Activated T-helper 9 cell treated with anti-CD3 and anti-CD28 coated beads, Interleukin-2, amount 50 U/mL, for 16 hours (primary cell): ENCODE measurements at places on chromosomes 13 and 19.

- no peak for DNase-seq
Observed at GRCh38 chr13:30581582-30581981, 36.1 kb upstream of the USPL1 start.

GRCh38 chr13:70736622-70737317 lies 628.5 kb upstream of the KLHL1 start:
- no peak for DNase-seq

DNA sequence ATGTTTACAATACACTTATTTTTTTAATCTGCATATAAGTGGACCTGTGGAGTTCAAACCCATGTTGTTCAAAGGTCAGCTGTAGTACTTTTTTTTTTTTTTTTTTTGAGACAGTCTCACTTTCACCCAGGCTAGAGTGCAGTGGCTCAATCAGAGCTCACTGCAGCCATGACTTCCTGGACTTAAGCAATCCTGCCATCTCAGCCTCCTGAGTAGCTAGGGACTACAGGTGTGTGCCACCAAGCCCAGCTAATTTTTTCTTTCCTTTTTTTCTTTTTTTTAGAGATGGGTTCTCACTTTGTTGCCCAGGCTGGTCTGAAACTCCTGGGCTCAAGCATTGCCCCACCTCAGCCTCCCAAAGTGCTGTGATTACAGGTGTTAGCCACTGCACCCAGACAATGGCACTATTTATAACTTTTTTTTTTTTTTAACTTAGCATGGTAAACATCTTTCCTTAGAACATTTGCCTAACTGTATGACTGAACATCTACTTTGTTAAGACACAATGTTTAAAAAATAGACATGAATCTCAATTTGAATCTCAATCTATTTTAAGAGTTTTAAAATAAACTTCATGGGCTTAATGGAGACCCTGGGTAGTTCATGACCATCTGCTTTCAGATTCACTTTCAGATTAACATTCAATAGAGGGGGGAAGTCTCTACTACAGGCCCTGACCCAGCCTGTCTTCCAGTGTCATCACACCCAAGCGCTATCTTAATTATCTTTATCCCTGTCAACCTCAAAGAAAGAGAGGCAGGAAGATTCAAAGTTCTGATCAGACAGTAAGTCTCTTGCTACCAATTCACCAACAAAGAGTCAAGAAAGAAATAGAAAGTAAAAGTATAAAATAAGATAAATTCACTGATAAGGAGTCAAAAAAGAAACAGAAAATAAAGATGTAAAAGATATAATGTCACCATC lies 97.7 kb upstream of the DOCK9 start:
- DNase-seq: no peak

DNA sequence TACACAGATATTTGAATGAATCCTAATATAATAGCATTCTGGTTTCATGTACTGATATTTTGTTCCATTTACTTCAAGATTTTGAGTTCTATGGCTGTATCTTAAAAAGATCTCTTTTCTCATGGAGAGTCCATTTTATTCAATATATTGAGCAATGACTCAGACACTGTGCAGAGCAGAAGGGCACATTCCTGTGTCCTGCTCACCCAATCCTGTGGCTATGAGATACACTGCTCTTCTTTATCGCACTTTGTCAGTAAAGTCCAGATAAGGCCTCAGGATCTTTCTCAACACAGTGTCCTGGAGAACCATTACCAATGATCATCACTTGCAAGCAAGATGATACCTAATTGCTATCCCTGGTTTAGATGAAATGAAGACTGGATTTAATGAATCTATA lies 155.0 kb downstream of the CYSLTR2 start:
- no peak for DNase-seq

DNA sequence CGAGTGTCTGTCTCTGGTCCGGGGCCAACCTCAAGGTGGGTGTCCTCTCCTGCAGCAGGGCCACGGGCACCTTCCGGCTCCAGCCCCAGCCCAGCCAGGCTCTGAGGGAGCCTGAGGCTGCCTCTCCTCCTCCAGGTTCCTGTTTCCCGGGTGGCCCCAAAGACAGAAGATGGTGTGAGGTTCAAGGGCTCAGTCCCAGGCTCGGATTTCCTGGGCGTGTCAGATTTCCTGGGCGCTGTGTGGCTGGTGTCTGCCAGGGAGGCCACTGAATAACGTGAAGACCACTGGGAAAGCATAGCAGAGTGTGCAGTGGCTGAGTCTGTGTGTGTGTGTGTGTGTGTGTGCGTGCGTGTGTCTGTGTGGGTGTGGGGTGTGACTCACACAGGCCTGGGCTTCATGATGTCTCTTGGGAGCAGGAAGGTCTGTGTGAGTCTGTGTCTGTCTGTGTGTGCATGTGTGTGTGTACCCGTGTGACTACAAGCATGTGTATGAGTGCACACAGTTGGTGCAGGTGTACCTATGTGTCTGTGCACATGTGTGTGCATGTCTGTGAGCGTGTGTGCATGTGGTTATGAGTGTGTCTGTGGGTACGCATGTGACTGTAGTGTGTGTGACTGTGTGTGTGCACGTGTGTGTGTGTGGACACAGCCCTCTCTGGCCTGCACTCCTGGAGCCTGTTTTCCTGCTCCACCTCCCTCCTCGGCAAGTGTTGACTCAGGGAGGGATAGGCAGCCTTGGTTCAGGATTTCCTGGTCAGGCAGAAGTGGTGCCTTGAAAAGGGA lies 28.3 kb downstream of the CEBPA start:
- DNase-seq: peak; percentile 16

GRCh38 chr13:113974304-113975281 lies 717 bp upstream of the C13orf46 start:
- no peak for DNase-seq

GRCh38 chr13:84255226-84255797 lies 373.0 kb upstream of the SLITRK1 start:
- DNase-seq: no peak

DNA sequence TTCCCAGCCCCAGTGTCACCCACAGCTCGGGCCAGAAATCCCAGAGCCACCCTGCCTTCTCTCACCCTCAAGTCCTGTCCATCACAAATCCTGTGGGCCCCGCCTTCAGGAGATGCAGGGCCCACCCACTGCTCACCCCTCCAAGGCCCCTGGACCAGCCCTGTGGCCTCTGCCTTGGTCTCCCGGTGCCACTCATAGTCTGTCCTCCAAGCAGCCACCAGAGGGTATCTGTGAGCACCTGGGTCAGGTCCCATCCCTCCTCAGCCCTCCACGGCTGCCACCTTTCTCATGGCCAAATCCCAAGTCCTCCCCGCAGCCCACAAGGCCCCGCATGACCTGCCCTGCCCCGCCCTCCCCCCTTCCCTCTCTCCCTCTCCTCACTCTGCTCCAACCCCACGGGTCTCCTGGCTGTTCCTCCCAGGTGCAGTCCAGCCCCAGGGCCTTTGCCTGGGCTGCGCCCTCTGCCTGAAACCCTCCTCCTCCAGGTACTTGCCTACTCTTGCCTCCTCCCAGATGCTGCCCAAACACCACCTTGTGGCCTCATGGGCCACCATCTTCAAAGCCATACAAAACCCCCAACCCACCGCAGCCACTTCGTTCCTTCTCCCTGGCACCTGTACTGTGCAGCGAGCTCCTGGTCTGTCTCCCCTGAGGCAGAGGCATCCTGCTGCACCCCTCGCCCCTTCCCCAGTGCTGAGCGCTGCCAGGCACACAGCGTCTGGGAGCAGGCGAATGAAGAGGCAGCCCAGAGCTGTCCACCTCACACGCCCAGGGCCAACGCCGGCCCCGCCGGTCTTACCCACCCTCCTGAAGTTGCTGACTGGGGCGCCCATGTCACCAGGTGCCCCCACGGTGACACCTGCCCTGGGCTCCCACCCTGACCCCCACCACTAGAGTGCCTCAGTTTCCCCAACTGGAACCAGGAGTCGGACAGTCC lies 13.2 kb upstream of the UQCR11 start:
- no peak for DNase-seq

DNA sequence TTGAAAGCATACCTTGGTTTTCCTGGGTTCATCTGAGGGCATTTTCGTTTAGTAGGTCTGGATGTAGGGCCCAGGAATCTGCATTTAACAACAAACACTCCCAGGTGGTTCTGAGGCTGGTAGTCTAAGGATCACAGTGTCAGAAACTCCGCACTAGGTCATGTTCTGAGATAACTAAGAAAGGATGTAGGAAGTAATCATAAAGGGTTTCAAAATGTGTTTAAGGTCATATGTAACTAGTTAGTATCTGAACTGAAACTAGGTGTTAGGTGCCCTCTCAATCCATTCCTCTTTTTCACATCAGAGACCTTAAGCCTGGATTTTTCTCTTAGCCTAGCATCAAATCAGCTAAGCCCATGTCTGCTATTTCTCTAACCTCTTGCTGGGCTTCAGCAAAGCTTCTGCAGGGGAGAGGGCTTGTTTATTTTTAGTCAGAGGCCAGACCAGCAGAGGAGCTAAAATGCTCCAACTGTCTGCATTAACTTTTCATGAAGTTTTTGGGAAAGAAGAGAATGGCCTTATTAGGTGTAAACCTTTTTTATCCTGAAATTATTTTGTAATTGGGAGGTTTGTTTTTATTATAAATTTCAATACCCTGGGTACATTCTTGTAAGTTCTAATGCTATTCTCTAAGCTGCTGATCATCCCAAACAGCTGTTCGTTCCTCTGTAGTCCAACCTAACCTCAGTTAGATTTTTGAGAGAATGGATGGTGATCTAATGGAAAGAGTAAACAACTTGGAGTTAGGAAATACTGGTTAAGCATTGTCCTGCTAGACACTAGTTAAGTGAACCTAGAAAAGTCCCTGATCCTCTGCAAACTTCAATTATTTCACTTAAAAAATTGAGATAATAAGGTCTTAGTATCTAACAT lies 262.8 kb upstream of the RFC3 start:
- no peak for DNase-seq

GRCh38 chr13:80341101-80341755 lies at the start of gene SPRY2:
Gene SPRY2 (minus strand): TSS chr13:80341126. CDS start chr13:80337705, 3,421 bp downstream.
- DNase-seq: no peak

DNA sequence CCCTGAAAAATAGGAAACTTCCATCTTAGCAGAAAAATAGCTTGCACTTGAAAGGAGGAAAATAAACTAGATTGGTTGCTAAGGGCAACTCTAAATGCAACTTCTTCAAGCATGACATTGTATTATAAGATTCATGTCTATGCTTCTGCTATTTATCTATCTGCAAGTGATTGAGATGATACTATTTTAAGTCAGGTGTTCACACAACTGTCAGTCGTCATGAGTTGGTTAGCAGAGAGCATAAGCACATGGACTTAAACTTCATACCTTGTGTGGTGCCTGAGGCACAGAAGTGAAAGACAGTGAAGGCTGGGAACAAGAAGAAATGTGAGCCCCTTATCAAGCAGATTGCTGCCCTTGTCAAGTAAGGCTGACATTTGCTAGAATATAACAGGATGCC lies 82.9 kb downstream of the SLITRK5 start:
- no peak for DNase-seq

DNA sequence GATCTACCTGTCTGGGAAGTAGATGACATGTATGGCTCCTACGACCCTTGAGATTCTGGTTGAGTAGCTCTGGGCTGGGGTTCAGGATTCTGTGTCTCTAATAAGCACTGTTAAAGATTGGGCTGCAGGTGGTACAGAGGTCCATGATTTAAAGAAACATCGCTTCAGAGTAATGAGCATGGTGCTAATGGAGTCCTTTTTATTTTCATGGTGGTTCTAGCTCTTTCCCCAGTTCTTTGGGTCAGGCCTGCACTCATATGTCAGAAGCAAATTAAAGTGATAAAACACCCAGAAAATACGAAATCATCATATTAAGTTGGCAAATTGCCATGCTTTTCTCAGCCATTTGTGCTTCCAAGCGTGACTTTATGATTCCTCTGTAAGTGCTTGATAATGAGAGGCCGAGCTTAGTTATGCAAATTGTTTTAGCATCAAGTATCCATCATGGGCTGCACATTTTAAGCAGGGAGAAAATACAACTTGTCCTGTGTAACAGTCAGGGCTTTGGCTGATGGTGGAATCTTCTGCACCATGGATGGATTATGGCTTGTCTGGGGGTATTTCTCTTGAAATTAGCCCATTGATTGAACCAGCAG lies 45.1 kb downstream of the MTUS2 start:
- DNase-seq: no peak

DNA sequence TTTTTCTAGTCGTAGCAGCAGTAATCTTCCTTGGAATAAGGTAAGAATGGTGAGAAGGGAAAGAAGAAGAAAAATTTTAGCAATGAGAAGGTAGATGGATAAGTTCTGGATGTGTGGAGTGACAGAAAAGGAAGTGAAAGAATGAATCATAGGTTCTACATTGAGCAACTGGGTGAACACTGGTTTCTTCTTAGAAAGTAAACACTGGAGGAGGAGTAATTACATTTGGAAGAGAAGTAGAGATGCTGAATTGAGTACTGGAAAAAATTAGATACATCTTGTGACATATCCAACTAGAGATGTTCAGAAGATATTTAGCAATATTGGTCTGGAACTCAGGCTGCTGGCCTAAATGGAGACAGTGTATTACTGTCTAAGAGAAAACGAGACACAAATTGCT lies 148.5 kb downstream of the GPC5 start:
- no peak for DNase-seq

GRCh38 chr13:27772651-27773425 lies 19.4 kb upstream of the GSX1 start:
- no peak for DNase-seq

DNA sequence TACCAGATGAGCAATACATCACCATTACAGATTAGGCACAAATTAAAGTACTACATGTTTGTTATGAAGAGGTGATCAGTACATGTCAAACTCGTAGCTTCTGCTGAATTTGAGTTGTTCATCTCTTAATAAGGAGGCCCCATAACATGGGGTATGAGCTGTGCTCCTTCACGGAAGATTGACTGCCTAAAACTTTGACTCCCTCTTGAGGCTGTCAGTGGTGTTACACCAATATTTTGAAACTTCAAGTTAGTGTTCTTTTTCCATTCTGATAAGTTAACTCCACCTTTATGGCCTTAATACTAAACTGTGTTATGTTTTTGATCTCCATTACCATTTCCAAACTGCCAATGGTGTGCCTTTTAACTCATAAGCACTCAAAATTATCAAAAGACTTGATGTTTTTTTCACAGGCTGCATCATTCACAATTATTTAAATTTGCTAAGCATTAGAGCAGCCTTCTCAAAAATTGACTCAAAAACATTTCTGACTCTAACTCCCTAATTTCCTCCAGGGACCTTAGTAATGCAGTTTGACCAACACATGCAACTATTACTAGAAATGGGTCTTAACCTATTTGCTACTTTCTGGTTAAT lies 1591.5 kb downstream of the PCDH9 start:
- DNase-seq: no peak
